Astrocyte of the spinal cord (primary cell): ENCODE measurements at places on chromosomes 12 and 14.

GRCh38 chr14:37032863-37033262 lies 139.5 kb downstream of the SLC25A21 start:
- no peak for DNase-seq

DNA sequence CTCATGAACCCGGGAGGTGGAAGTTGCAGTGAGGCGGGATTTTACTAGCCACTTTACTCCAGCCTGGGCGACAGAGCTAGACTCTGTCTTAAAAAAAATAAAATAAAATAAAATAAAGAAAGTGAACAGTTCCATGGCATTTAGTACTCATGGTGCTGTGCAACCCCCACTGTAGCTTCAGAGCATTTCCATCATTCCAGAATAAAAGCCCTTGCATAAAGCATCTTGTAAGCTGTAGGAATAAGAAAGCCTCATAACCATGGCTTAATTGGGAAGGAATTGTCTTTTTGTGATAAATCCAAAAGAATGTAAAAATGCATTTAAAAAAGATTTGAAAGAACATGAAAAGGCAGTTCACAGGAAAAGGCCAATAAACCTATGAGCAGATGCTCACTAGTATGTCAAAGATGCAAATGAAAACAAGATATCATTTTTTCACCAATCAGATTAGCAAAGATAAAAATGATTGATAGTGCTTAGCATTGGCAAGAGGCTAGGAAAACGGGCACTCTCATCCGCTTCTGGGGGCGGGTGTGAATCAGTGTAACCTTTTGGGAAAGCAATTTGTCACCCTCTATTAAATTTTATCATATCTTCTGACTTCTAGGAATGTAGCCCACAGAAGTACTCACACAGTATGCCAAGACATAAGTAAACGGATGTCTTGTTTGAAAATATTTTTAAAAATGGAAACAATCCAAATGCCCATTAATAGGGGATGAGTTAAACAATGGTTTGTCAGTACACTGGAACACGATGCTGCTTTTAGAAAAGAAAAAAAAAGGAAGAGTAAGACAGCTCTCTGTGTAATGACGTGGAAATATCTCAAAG lies 46.6 kb downstream of the CFAP251 start:
- peak; percentile 29 for DNase-seq

GRCh38 chr12:47095446-47096236 lies 15.9 kb upstream of the AMIGO2 start:
- peak; percentile 89 for DNase-seq

GRCh38 chr14:58129208-58129607 lies 22.8 kb downstream of the ARMH4 start:
- DNase-seq = no peak

- peak; percentile 92 for DNase-seq
These were observed 10.8 kb downstream of the GLRX5 start for GRCh38 chr14:95545515-95546168.

DNA sequence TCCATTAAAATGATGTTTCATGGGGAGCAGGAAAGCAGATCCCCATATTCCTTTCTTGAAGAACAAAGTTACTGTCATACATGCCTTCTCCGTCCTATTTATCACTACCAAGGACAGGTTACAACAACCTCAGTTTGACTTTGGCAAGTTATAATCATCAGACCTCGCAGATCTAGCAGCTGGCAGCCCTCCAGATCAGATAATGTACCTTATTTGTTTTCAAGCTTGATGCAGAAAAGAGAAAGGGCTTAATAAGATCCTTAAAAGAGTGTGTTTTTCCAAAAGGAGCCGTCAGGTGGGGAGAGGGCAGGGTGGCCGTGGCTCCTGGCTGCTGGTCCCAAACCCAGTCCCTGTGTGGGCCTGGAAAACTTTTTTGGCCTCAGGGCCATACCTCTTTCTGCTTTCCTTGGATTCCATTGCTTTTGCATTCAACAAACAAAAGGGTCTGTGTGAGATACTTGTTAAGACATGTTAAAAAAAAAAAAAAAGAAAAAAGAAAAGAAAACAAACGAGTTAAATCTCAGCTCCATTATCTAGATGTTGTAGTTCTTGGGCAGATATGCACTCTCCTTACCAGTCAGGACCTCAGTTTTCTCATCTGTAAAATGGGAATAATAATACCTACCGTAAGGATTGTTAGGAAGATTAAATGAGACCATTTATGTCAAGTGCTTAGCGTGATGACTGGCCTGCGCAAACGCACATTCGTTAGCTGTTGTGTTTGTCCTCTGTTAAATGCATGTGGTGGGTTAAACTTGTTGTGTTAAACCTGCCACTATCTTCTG lies 64.6 kb downstream of the B4GALNT3 start:
- no peak for DNase-seq

DNA sequence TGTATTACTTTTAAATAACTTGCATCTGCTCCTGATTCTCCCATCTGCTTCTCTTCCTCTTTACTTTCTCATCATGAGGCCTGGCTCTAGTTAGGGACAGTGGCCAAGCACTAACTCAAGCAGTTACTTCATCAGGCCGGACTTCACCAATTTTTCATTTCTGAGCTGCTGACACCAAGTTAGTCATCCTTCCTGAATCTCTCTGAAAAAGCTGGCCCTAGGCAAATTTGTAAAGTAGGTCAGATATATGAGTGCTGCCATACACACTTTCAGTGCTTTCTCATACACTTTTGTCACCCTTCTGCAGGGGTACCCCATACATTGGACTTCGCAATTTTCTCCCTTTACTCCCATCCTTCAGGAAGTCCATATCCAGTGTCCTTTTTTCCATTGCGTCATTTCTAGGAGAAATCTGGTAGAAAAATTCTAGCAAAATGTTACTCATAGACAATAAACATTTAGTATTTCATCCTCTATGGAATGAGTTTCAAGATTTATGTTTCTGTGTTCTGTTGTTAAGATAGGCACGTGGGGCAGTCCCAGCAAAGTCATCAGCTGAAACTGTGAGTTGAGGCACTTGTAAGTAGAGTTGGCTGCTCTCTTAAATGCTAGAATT lies 276.8 kb upstream of the TMPO start:
- peak; percentile 52 for DNase-seq

DNA sequence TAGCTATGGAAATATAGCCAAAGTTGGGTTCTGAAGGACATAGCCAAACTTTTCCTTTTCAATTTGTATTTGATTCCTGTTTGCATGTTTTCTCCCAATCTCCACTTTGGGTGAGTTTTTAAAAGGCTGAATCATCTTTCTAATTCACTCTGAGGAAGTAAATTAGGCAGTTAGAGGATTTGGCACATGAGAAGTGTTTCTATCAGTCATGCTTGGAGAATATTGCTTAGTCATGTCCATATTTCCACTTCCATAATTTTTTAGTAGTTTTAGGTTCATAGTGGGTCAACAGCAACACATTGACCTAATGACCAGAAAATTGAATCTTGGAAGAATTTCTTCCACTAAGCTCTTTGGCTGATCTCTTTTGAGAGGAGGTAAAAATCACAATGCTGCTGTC lies 21.8 kb downstream of the IRAK3 start:
- DNase-seq = no peak

DNA sequence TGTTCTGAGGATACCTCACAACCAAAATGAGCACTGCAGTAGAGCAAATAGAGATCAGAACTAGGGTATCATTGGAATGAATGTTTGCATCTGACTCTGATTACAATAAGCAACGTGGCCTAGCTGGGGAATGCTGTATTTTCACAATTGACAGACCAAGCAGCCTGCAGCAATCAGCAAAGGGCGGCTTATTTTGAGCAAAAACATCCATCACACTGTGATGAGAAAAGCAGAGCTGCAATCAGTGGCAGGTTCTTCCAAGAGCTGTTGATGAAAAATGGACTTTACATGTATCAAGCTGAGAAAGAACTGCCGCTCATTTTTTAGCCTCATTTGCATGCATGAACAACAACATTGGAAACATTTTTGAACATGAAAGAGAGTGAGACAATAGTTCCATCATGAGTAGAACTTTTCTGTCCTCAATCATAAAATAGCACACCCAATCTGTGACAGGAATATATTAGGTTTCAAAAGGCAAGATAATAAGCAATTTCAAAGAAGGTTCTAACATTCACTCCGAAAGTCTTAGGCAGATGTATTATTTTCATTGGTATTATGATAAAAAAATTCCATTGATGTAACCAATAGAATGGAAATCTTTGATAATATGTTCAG lies 249.7 kb upstream of the FBXO33 start:
- no peak for DNase-seq

DNA sequence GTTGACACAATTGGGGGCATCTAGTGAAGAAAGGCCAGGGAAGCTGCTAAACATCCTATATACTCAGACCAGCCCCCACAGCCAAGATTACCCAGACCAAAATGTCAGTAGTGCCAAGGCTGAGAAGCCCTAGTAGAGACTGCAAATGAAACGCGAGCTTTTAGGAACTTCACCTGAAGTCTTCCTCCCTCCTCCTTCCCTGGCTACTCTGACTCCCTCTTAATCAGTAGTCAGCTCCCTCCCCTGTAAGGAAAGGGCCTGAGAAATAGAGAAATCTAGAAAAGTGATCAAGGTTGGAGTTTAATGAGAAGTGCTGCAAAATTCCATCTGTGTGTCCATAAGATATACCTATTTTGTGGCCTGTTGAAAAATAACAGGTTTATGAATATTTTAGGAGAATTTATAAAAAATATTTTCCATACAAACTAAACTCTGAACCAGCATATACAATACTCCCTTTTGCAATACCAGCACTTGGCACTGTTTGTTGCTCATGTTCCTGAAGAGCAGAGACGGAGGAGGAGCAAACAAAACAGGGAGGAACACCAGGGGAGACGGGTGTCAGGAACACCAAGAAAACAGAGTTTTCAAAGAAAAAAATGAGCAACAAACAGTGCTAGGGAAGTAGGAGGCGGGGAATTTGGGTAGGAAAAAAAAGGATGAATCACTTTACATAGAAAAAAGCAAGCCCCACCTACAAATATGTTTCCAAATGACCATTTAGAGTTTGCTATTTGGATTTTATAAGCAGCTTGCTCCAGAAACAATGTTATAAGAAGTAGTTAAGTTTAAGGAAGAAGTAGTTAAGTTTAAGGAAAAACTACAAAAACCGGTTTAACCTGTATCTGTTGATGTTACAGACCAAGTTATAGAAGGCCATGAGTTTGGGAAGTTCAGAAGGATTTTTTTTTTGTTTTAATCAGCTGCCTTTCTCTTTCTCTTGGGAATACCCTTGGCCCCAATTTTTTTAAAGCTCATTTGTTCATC lies 282.1 kb upstream of the GRIP1 start:
- DNase-seq = peak; percentile 5

DNA sequence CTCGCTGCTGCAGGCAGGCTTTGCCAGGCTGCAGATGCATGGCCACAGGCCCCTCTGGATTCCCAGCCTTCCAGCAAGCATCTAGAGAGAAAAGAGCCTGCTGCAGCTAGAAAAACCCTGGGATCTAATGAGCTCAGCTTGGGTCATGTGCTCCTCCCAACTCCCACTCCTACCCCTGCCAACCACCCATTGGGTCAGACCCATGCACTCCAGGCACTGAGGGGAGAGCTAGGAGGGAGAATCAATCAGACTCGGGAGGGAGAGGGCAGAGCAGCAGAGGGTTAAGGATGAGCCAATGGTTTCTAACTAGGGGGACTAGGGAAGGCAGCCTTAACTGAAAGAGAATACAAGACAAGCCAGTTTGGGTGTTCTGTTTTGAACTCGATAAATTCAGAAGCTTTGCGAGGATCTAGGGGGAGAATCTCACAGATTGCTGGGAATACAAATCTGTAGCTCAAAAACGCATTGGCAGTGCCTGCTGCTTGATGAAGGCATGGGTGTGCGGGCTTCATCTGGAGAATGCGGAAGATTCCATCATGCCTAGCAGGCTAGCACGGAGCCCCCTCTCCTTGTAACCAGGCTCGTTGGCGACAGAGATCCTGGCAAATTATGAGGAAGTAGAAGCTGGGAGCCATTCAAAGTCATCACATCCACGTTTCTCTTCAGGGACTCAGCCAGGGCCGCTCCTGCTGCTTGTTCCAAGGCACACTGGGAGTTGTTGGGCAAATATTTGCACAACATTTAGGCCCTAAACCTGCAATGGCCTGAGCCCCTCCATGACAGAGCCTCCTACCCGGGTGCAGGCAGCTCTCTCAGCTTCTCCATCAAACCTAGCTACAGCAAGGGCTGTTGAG lies 56.4 kb downstream of the VCPKMT start:
- DNase-seq = no peak

- DNase-seq = no peak
These were observed 71.7 kb upstream of the FERMT2 start for GRCh38 chr14:53022593-53022992.

GRCh38 chr12:51349026-51349425 lies 2.5 kb upstream of the CELA1 start:
- no peak for DNase-seq

GRCh38 chr14:72644758-72645489 lies 249.0 kb downstream of the DPF3 start:
- no peak for DNase-seq

- no peak for DNase-seq
These were observed 415.4 kb downstream of the ZFP36L1 start for GRCh38 chr14:68377459-68377858.
